ENCODE measurements at places on chromosomes 2 and 18.

- no peak for DNase-seq
Observed at GRCh38 chr2:238873381-238873801, 25.5 kb downstream of the TWIST2 start.

DNA sequence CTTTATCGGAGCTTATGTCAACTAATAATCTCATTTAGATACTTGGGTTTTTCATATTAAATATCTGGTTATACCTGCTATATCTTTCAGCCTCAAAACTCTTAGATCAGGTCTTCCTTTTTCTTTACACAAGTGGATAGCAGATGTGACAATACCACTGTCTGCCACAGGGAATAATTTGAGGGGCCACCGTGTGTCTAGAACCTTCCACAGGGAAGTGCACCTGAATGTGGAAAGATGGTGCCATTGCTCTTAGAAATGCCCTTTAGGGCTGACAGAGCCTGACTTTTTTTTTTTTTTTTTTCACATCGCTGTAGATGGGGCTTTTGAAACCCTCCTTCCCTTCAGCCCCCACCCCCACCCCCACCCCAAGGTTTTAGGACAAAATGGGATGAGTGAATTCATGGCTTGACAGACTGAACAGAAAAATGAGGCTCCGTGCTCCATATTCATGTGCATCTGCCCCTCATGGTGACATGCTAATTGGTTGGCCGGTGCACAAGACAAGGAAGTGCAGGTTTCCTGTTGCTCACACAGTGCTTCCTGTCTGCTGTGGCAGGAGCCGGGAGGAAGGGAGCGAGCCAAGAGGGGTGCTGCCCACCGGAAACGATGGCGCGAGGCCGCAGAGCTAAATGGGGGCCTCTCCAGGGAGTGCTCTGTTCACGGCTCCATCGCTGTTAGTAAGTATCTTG, 246.0 kb downstream of the LDLRAD4 start:
- DNase-seq, result no peak

DNA sequence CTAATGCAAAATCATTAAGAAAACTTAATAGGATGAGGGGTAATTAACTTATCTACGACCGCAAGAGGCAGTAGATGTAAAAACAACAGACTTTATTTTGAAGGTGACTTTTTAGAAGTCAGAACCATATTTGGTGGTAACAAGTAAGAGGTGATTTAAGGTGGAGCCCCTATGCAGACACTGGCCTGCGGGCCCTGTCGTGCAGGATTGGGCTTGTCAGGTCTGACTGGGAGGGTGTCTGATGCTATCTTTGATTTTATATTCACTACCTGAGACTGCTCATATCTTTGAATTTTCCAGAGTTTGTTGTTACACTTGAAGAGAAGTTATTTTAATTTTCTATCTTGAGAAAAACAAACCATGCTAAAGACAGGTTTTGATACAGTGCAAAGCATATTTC, 29.1 kb upstream of the SCLY start:
- DNase-seq, result no peak

- peak; percentile 54 for DNase-seq
Observed at GRCh38 chr2:37232131-37232933, 874 bp downstream of the NDUFAF7 start.

GRCh38 chr2:37573451-37574388, 97.7 kb downstream of the CDC42EP3 start:
- peak; percentile 50 for DNase-seq

All from fibroblast of mammary gland (primary cell).